ENCODE measurements at places on chromosomes 16 and 17.

DNA sequence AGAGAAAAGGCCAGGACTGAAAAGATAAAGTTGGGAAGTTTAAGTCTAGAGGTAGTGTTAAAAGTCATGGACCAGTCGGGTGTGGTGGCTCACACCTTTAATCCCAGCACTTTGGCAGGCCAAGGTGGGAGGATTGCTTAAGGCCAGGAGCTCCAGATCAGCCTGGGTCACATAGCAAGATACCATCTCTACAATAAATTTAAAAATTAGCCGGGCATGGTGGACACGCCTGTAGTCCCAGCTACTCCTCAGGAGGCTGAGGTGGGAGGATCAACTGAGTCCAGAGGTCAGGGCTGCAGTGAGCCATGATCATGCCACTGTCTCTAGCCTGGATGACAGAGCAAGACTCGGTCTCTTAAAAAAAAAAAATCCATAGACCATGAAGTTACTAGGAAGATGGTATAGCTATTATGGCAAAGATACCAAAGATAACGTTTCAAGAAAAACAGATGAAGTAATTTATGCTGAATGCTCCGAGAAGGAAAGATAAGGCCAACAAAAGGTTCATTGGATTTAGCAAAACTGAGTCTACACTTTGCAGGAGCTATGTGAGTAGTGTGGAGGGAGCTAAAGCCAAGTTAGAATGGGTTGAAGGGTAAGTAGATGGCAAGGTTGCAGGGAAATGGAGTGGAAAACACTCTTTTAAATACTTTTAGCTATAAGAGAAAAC lies 11.7 kb downstream of the TRIM37 start:
- no peak for DNase-seq

DNA sequence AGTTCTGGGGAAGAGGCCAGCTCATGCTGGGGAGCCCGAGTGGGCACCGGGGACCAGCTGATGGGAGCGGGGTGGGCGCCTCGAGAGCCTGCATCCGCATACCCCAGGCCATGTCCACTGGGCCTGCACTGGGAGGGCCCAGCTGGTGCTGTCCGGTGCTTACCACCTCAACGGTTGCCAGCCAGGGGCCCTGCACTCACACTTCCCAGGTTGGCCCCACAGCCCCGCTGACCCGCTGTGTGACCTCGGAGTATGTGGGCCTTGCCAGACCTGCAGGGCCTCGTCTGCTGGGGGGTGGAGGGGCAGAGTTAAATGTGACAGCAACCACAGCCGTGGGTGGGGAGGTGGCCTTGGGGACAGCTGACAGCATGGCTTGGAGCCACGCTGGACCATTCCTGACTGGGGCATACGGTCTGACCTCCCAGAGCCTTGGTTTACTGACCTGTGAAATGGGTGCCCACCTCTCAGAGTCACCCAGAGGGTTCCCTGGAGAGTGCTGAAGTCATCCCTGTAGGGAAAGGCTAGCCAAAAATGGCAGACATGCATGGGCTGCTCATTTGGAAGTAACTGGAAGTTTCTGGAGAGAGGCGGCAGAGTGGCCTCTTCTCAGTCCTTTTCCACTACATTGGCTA lies 5.4 kb upstream of the GAA start:
- DNase-seq: no peak

GRCh38 chr16:87761060-87761459 lies 4.7 kb downstream of the KLHDC4 start:
- DNase-seq: no peak

DNA sequence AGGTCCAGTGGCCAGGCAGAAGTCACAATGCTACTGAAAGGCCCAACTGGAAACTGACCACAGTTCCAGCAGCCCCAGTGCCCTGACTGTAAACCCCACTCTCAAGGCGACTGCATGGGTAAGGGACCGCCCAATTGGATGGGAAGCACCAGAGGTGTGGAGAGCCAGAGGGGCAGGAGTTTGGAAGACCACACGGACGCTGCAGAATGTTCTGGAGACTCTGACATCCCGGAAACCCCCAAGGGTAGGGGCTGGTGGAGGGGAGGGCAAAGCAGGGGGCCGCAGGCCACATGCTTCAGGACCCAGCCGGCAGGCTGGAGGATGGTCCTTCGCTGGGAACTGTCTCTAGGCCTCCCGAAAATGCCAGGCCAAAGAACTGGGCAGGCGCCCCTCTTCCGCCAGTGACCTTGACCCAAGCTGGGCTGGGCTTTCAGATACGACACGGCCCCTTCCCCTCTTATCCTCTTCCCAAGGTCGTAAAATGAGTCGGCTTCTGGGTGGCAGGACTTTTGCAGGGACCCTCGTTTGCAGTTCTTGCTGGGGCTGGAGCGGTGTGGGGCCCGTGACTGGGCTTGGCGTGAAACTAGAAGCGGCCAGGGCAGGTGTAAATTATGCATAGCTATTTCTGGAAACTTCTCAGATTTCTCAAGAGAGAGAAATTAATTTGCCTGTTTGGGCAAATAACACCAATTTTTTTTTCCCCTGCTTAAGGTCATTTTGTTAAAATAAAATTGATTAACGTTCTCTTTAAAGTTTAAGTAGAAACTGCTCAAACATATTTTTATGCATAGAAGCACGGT lies 110.2 kb downstream of the C16orf78 start:
- DNase-seq: no peak

GRCh38 chr17:7538891-7539545 lies 9.8 kb upstream of the TNFSF12 start:
- DNase-seq: no peak

DNA sequence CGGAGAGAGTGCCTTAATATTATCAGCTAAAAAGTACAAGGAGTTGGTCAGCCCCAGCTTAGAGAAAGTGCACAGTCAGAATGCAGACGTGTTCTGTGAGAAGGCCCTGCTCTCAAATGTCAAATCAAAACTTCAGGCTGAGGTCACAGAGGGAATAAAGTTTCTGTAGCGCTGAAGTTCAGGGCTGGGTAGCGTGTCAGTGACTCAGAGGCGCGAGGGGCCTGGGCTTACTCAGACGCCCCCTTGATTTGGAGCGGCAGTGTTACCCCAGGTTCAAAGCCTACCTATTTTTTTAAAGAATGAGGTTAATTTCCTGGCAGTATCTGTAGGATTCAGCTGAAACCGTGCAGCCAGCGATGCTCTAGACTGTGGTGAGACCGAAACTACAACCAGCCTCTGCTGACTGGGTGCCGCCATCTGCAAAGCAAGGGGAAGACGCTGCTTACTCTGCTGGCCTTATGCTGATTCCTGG lies 4.8 kb downstream of the CIAO3 start:
- DNase-seq: no peak

- peak; percentile 95 for DNase-seq
Measured at GRCh38 chr17:70365091-70365583, 195.8 kb downstream of the KCNJ2 start.

GRCh38 chr17:51904379-51904778 lies 254.1 kb downstream of the CA10 start:
- DNase-seq: no peak

GRCh38 chr16:11177578-11178160 lies 78.3 kb downstream of the SOCS1 start:
- DNase-seq: no peak

DNA sequence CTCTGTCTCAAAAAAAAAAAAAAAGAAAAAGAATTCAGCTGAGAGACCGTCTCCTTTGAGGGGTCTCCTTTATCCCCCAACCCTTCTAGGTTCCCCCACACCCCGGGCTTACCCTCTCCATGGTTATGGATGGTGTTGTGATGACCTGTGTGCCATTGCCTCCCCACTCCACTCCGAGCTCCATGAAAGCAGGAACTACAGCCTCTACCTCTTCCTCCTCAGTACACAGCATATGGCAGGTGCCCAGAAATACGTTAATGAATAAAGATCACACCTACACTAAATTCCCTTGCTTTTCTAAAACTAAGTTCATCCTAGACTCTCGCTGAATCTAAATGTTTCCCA lies 17.2 kb downstream of the COPRS start:
- DNase-seq: no peak

DNA sequence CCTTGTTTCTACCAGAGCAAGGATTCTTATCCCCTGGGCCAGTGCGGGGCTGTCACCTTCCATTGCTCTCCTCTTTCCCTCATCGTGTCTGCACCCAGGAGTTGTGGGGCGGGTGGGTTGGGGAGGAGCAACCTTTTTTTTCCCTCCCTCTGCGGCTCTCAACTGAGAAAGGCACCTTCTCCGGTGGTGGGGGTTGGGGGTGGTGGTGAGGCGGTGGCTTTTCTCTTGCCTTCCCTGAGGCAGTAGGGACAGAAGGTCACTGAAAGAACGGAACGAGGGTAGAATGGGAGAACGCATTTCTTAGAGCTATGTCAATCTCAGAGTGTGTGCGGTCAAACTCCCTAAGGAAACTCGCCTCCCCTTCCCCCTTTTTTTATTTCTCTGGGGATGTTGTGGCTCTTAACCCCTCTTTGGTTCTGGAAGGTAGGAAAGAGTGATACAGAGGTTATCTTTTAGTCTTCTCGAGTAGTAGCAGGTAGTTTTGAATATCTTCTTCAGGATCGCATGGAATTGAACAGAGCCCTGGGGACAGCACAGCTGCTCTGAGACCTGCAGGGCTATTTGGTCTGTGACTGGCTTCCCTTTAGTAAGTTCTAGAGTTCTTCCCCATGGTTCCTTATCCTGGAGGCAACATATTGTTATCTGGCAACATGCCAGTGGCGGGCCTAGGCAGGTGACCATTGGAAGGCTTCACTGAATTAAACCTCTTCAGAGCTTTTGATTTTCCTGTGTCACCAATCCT lies 994 bp downstream of the CLTC start:
- no peak for DNase-seq

GRCh38 chr16:49930841-49931240 lies 74.9 kb upstream of the ZNF423 start:
- DNase-seq: no peak

DNA sequence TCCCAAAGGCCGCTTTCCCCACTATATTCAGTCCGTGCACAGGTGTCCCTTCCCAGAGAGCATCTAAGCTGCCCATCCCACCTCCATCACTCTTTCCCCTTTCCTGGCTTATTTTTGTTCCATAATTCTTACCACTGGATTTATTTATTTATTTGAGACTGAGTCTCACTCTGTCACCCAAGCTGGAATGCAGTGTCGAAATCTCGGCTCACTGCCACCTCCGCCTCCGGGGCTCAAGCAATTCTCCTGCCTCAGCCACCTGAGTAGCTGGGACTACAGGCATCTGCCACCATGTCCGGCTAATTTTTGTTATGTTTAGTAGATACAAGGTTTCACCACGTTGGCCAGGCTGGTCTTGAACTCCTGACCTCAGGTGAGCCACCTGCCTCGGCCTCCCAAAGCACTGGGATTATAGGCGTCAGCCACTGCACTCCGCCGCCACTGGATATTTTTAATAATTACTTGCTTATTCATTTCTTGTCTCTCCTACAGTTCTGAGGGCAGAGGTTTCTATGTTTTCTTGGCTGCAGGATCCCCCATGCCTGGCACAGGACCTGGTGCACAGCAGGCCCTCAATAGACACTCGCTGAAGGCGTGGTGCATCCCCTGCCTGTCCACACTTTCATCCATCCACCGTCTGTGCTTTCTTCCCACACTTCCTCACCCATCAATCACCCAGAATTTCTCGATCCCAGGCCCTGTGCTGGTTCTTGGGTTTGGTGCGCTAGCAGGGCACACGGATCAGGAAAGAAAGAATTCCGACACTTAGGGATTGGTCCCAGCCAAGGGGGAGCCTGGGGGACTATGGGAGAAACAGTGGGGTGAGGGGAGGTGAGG lies 9.9 kb upstream of the ADGRG1 start:
- no peak for DNase-seq

GRCh38 chr17:1162116-1162855 lies 17.5 kb downstream of the ABR start:
- no peak for DNase-seq

DNA sequence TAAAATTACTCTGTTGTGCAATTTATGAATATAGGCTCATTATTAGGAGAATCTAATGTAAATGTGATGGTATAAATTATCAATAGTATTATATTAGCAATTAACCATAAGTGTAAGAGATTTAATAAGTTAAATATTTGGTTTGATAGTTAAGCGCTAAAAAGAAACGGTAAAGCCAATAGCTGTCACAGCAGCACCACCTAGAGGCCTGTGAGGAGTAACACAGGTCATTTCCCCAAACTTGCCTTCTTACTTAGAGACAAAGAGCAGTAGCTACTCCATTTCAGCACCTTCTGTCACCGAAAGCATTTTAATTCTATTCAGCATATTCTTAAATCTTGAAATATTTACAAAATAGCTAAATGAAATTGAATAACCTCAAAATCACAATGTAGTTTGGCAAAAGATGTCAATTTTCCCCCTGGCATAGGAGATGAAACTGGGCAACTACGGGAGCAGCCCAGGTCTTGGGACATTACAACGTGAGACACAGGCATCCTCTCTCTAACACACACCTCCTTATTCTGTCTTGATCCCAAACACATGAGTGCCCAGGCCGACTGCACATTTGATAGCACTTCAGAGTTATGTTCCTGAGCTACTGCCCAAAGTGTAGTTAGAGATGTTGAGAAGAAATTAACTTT lies 14.3 kb upstream of the DYNLRB2 start:
- peak; percentile 50 for DNase-seq

- no peak for DNase-seq
Measured at GRCh38 chr16:1197237-1197866, 27.7 kb downstream of the TPSG1 start.

- DNase-seq: no peak
Measured at GRCh38 chr16:77995843-77996455, 26.4 kb upstream of the CLEC3A start.

DNA sequence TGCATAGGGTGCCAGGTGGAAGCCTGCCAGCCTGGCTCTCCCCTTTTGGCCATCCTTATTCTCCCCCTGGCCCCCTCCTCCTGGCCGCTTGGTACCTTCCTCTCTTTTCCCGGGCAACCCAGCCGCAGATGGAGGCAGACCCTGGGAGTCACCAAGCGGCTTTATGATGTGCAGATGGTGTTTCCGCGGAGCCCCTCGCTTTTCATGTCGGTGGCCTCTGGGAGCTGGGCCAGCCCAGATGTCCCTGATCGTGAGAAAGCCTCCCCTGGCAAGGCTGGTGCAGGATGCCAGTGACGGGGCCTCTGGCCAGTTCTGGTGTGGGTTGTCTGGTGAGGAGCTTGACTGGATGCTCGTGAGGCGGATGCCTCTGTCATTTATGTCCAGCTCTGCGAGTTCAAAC lies 18.0 kb upstream of the BRD7 start:
- no peak for DNase-seq

GRCh38 chr17:76132574-76133338 lies 8.3 kb downstream of the FOXJ1 start:
- no peak for DNase-seq

GRCh38 chr16:84236671-84237070 lies 3.1 kb downstream of the KCNG4 start:
- DNase-seq: no peak

DNA sequence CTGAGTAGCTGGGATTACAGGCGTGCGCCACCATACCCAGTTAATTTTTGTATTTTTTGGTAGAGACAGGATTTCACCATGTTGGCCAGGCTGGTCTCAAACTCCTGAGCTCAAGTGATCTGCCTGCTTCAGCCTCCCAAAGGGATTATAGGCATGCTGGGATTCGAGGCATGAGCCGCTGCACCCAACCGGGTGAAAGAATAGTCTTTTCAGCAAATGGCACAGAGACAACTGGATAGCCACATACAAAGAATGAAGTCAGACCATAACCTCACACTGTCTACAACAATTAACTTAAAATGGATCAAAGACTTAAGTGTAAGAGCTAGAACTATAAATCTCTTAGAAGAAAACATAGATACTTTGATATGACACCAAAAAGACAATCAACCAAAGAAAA lies 67.6 kb downstream of the TBC1D16 start:
- DNase-seq: no peak

All from fibroblast of lung (primary cell).